NCI-H1417 (cell line): ENCODE measurements at places on chromosomes 7 and 10.
A peak's percentile ranks its signal among the peaks of the same experiment; 100 is the strongest.

GRCh38 chr10:14665865-14666857 lies 108.5 kb downstream of the FAM107B start:
- DNase-seq, result no peak

- no peak for DNase-seq
Measured at GRCh38 chr7:2886391-2886790, 42.3 kb upstream of the GNA12 start.

DNA sequence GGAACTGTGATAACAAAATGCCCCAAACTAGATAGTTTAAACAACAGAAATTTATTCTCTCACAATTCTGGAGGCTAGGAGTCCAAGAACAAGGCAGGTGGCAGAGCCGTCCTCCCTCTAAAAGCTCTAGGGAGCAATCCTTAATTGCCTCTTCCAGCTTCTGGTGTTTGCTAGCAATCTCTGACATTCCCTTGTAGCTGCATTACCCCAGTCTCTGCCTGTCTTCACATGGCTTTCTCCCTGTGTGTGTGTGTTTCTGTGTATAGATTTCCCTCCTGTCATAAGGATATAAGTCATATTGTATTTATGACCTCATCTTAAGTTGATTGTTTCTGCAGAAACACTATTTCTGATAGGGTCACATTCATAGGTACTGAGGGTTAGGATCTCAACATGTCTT lies 177.5 kb downstream of the WNT2 start:
- no peak for DNase-seq

- peak; percentile 81 for DNase-seq
Measured at GRCh38 chr7:116210345-116211005, at the start of gene TES. TSS of gene TES (plus strand) at chr7:116210539. CDS start at chr7:116210708, 169 bp downstream.

DNA sequence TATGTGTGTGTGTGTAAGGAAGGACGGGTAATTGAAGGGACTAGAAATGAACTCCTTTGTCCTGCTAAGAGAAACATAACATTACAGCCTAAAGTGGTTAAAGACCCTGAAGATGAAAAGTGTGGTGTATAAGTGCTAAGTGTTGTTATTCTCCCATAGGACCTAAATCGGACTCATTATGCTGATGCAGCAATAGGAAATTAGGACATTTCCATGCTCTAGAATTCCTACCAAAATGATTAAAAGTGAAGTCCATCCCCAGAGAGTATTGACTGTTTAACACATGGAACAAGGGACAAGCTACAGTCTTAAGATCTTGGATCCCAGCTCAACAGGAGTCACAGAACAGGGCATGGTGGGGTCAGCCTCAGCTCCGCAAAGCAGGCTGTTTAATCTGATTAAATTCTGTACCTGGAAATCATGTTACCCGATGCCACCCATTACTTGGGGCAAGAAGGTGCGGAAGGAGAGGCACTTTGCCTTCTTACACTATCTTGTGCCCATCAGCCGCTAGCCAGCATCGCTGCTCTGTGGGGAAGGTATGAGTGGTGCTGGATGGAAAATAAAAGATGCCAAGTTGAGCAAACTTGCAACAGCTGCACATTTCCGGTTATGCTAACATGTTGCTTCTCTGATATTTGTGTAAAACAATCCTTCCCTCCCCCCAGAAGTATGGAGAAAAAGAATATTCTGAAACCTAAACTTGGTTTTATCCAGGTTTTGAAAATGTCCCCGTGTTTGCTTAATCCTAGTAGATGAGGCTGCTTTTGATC lies 100.5 kb downstream of the CREB5 start:
- no peak for DNase-seq

GRCh38 chr7:69871886-69872569 lies 273.8 kb downstream of the AUTS2 start:
- no peak for DNase-seq

DNA sequence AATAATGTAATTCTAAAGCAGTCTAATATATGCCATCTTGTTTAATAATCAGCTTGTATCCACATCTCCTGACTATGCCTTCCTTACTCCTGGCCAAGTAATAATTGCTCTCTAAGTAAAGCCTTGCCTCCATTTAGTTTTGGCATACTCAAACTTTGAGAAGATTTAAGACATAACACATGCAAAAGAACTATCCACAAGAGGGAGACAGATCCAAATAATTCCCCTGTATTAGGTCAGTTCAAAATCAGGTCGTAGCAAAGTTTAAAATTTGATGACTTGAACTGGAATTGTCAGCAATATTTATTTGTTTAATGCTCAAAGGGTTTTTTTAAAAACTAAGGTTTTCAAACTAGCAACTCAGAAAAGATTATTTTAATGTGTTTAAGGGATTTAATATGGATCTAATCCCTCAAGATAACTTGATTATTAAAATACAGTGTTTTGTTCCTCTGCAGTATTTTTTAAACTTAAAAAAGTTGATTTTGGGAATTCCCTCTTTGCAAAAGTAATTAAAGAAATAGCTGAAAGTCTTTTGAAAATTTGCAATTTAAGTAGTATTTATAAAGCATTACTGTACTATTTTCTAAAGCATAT lies 95.3 kb downstream of the HDAC9 start:
- peak; percentile 66 for DNase-seq

DNA sequence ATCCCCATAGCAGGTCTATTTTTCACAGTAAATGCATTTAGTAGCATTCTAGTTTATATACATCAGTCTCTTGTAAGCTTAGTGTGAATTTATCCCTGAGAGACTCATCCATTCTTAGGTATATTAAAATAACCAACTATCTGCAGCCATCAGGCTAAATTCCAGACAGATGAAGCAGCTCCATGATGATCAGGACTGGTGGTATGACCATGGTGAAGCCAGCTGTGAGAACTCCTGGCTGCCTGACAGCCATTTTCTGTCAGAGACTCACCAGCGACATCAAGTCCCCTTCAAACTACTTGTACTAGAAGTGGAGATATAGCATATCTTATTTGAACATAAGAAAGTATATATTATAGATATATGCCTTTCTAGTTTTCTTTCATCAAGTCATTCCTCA lies 70.3 kb upstream of the GSDME start:
- DNase-seq, result no peak

DNA sequence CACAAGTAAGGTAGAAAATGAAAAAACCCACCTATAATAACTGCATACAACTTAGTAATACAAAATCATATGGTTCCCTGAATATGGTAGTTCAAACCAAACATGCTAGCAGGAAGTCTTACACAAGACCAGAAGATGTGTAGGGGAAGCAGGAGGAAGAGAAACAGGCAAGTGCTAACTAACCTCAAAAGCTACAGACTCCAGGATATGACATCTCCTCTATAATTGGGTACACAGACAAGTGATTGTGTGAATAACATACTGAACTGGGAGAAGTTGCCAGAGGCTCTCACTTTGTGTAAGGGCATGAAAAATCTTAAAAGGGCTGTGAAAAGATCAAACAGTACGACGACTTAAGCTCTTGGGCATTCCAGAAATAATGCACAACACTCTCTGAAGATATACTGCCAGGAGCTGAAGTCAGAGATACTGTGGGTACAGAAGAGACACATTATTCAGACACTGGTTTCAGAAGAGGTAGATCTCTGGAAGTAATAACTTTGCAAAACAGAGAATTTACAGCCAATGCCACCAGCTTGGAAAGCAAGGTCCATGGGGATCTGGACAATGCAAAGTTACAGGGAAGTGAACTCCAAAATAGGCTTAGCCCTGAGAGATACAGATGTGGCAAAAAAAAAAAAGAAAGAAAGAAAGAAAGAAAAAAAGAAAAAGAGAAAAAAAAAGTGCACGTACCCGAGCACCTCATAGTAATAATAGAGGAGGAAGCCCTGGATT lies 767.2 kb downstream of the TNS3 start:
- no peak for DNase-seq

DNA sequence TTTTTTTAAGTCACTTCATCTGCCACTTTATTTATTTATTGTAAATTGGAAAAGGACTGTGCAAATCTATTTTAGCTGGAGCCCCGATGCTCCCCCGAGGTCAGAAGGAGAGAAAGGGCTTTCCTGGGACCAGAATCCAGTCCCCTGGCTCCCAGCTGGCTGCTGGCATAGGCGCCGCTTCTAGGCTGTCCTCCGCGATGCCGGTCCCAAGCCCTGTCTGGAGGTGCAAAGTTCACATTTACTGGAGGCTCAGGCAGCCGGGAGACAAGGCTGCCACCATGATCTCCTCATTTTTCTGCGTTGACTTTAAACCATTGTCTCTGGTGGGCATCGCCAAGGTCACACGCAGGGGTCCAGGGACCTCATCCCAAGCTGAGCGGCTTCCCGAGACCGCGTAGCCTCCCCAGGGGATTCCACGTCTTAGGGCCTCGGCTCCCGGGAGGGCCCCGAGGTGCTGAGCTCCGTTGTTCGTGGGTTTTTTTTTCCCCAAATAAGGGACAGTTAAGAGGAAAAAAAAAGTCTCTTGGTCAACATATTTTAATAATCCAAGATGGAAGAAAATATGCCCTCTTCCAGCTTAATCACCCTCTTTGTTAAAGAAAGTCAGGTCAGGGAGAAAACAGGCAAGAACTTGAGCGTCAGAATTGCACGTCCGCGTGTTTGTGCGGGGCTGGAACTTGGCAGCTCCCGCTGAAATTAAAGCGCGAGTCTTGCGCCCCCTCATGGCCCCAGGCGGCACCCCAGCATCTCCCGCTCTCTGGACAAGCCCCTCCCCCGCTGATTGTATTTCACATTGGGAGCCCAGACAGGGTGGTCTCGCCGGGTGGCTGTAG lies 11.9 kb downstream of the RGR start:
- no peak for DNase-seq

DNA sequence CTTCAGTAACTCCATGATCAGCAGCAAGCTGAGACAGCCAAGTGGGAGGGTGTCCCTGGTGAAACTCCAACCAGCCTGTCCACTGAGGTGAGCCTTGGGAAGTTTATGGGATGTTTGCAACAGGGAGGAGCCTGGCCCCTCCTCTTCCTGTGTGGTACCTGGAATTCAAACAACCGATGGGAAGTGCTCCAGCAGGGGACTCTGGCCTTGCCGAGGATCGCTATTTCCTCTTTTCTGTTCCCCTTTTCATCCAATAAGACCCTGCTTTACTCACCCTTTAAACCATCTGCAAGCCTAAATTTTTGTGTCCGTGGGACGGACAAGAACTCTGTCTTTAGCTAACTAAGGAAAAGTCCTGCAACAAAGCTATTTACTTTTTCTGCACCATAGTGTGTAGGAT lies 491.1 kb upstream of the ZMIZ1 start:
- no peak for DNase-seq

DNA sequence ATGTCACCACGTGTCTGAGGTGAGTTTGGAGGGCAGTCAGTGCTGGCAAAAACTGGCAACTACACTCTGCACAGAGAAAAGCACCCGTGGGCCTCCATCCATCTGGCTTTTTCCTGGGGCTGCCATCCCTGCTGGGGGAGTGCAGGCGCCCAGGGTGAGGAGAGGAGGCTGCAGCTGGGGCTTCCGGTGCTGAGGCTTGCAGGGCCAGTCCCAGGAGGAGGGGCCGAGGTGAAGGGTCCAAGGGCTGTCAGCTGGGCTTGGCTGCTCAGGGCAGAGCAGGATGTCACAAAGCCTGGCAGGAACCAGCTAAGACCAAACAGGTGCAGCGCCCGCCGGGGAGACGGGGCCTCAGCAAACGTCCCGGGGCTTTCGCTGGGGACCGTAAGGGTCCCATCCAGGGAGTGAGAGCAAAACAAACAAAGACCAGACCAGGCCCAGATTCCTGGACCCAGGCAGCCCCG lies 77.2 kb downstream of the CFAP46 start:
- DNase-seq, result no peak

- DNase-seq, result peak; percentile 40
Measured at GRCh38 chr10:118332948-118333710, 9.0 kb downstream of the FAM204A start.

GRCh38 chr10:116001262-116001857 lies 271.6 kb downstream of the GFRA1 start:
- no peak for DNase-seq

GRCh38 chr7:42624471-42624870 lies 287.4 kb downstream of the C7orf25 start:
- no peak for DNase-seq

GRCh38 chr7:41754046-41754445 lies 51.2 kb upstream of the INHBA start:
- no peak for DNase-seq

GRCh38 chr10:4981722-4982471 lies 18.7 kb downstream of the AKR1C1 start:
- no peak for DNase-seq

DNA sequence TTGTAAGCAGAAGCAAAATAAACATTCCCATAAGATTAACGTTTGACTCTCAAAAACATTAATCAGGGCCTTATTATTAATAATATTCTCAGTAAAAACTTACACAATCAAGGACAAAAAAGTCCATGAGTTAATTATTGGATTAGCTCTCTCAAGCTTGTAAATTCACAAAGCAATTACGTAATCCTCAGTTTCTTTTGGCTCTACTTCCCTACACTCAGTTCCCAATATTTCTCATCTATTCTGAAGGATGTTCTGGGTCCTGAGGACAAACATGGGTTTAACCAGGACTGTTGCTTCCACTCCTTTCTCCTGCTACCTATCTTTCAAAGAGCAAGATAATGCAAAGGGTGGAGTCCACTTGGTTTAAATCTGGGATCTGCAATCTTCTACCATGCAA lies 15.1 kb downstream of the FBXL13 start:
- DNase-seq, result no peak

DNA sequence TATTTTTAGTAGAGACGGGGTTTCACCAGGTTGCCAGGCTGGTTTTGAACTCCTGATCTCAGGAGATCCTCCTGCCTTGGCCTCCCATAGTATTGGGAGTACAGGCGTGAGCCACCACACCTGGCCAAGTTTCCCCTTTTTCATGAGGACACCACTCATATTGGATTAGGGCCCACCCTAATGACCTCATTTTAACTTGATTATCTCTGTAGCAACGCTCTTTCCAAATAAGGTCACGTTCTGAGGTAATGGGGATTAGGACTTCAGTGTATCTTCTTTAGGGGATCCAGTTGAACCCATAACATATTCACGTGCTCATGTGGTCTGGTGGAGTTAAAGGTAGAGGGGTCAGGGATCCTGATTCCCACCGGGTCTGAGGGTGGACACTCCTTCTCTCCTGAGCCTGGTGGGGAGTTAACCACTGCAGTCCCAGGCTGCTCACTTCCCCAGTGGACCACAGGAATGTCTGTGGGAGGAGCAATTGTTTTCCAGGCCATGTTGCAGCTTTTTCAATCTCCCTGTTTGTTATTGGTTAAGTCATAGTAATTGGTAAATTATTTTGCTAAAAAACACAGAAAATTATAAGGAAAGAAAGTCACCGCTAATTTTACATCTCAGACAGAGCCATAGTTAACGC lies 130.5 kb downstream of the GRK5 start:
- DNase-seq, result no peak
